ENCODE measurements at places on chromosomes 3 and 15. TPM values are rescaled to one million over a fixed set of nuclear protein-coding genes. Genes with fewer than 3 reads are reported as not detected.

The STRA6 gene
- 0.40 TPM for total RNA-seq

DNA sequence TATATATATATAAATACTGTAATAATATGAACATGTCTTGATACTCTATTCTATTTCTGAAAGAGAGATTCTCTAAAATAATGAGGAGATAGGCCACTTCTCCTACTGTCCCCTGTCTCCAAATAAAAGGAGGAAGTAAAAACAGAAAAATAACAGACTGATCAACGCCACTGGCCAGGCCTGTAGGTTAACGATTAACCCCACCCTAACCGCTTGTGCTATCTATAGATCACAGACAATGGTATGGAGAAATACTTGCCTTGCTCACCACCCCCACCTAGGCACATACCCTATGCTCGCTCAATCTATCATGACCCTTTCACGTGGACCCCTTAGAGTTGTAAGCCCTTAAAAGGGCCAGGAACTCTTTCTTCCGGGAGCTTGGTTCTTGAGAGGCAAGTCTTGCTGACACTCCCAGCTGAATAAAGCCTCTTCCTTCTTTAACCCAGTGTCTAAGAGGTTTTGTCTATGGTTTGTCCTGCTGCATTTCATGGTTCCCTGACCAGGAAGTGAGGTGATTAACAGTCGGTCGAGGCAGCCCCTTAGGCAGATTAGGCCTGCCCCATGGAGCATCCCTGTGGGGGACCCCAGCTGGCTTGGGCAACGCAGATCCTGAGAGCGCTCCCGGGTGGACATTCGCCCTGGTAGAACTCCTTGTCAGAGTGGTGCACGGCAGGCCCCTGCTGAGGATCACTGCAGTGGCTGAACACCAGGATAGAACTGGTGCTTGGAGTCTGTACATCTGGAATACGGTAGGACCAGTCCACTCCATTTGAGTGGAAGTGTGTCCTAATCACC lies 521.8 kb upstream of the CNTN3 start:
- no peak overlapping the region for H3K4me3 ChIP-seq
- no peaks in the 10 kb centered on the region for H3K4me1 ChIP-seq
- H3K27ac ChIP-seq = no peak overlapping the region
- no peaks in the 10 kb centered on the region for H3K36me3 ChIP-seq

DNA sequence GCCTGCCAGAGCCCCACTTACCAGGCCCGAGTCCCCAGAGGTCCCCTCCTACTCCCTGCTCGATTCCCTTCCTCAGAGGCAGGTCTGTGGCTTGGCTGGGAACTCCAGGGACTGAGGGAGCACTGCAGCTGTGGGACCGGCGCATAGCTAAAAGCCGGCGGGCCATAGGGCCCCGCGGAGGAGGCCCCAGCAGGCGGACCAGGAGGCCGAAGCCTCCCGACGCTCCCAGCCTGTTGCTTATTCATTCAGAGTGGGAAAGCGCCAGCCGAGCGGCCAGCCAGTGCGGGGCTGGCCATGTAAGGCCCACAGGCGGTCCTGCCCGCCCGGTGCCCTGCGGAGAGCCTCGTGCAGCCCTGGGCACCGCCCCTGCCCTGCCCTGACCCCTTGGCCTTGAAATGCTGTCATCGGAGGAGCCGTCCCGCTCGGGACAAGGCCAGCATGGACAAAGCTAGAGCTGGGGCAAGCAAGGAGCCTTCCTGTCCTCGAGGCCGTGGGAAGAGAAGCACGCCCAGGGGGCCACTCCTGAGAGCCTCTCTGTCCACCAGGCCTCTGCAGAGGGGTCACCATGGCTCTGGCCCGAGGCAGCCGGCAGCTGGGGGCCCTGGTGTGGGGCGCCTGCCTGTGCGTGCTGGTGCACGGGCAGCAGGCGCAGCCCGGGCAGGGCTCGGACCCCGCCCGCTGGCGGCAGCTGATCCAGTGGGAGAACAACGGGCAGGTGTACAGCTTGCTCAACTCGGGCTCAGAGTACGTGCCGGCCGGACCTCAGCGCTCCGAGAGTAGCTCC lies at the start of gene LOXL1:
TSS of gene LOXL1 (plus strand) at position 244 of the 784 bp plus-strand sequence. CDS start at position 566, 322 bp downstream.
- no peaks in the 10 kb centered on the region for H3K36me3 ChIP-seq
- peak within 1 kb of the TSS; percentile 83 for H3K27ac ChIP-seq
- peaks cover 22% of the 10 kb centered on the region for H3K4me1 ChIP-seq
- H3K4me3 ChIP-seq = peak within 1 kb of the TSS; percentile 36

DNA sequence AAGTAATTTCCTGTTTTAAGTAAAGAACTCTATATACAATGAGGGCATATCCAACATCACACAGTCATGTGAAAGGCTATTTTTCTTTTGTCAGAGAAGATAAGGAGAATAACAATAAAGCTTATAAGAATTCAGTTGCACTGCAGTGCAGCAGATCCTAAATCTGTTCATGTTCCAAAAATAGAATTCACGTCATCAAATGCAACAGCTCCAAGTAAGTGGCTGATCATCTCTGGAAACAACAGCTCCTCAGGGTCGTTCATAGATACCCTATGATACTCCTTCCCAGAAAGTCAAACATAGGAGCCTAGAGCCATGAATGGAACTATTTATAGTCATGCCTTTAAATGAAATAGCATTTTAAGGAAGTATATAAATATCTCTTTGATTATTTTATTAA lies 100.2 kb downstream of the FMN1 start:
- H3K27me3 ChIP-seq = no peaks in the 10 kb centered on the region
- H3K36me3 ChIP-seq = no peaks in the 10 kb centered on the region
- DNase-seq = peak; percentile 29

- H3K27ac ChIP-seq = peak overlapping the region; percentile 88
- H3K4me1 ChIP-seq = peaks cover 30% of the 10 kb centered on the region
- no peaks in the 10 kb centered on the region for H3K27me3 ChIP-seq
- no peak overlapping the region for H3K4me3 ChIP-seq
- no peak for DNase-seq
Measured at GRCh38 chr3:184335291-184335660, 2.1 kb upstream of the FAM131A start.

The FYCO1 gene
- 32.7 TPM for total RNA-seq

The MAGEL2 gene
- total RNA-seq = 2.8 TPM

- no peaks in the 10 kb centered on the region for H3K27me3 ChIP-seq
- DNase-seq = peak; percentile 18
- H3K36me3 ChIP-seq = no peaks in the 10 kb centered on the region
- H3K27ac ChIP-seq = no peak overlapping the region
- no peak overlapping the region for H3K4me3 ChIP-seq
- peaks cover 13% of the 10 kb centered on the region for H3K4me1 ChIP-seq
Measured at GRCh38 chr15:45704329-45705249, 69.8 kb downstream of the SQOR start.

DNA sequence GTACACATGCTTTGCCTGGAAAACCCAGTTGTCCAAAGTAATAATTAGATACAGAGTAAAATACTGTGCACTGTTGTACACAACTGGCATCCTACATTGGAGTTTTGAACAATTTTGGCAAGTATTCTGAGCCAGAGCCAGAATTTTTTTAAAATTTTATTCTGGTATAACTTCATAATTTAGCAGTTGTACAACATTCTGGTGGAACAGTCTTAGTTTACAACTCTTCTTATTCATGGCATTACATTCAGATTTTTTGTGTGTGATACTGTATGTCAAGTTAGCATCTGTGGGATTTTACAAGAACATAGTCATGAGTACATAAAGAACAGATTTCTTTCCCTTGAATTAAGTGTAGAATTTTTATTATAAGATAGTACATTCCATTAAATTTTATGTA lies 67.5 kb downstream of the SLC49A4 start:
- no peak for DNase-seq
- H3K27me3 ChIP-seq = no peaks in the 10 kb centered on the region
- no peak overlapping the region for H3K4me3 ChIP-seq
- H3K4me1 ChIP-seq = no peaks in the 10 kb centered on the region

DNA sequence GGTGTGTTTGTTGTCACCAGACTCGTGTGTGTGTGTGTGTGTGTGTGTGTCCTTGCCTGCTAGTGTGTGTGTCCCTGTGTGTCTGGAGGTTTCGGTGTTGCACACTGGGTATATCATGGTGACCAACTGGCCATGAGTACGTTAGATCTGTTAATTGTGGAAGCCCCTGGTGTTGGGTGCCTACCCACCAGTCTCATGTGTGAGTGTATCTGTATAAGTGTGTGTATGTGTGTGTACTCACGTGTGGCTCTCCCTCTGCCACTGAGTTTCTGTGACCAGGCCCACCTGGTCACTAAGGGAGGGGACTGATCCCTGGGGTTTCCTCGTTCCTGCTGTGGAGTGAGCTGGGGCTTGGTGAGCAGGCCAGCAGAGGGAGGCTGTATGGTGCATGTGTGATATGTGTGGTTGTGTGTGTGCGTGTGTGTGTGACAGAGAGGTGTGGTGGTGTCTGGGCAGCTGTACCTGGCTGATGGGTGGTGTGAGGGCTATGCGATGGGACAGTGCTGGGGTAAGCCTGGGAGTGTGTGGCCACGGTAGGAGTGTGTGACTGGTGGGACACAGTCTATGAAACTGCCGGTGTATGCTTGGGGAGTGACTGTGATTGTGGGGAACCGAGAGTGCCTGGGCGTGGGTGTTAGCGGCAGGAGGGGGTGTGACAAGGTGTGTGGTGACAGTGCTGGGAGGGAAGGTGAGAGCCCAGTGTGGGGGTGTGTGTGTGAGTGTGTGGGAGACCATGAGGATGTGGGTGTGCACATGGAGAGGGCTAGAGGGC lies 1.8 kb downstream of the PRKCD start:
- H3K4me3 ChIP-seq = peak overlapping the region; percentile 36
- peak; percentile 22 for DNase-seq
- H3K4me1 ChIP-seq = peaks cover 47% of the 10 kb centered on the region
- peak overlapping the region; percentile 78 for H3K27ac ChIP-seq
- peaks cover 9% of the 10 kb centered on the region for H3K36me3 ChIP-seq

GRCh38 chr3:79063624-79064023 lies 704.2 kb downstream of the ROBO1 start:
- no peaks in the 10 kb centered on the region for H3K36me3 ChIP-seq
- no peaks in the 10 kb centered on the region for H3K27me3 ChIP-seq
- no peak for DNase-seq

GRCh38 chr3:144652573-144652972 lies 681.0 kb downstream of the DIPK2A start:
- H3K36me3 ChIP-seq = no peaks in the 10 kb centered on the region
- no peak overlapping the region for H3K27ac ChIP-seq
- no peak overlapping the region for H3K4me3 ChIP-seq
- no peaks in the 10 kb centered on the region for H3K4me1 ChIP-seq
- no peaks in the 10 kb centered on the region for H3K27me3 ChIP-seq
- peak; percentile 79 for DNase-seq

DNA sequence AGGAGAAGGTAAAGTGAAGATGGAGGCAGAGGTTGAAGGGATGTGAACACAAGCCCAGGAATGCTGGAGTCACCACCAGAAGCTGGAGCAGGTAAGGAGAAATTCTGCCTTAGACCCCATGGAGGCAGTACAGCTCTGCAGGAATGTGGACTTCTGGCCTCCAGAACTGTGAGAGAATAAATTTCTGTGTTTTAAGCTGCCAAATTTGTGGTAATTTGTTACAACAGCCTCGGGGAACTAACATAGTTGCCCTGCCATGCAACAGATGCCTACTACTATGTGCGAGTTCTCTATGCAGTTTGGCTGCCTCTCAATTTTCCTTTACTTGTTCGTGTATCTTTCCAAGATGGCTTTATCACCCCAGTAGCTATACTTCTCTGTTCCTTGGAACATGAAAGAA lies 394.1 kb downstream of the TUSC7 start:
- no peaks in the 10 kb centered on the region for H3K27me3 ChIP-seq
- no peak overlapping the region for H3K4me3 ChIP-seq
- H3K4me1 ChIP-seq = no peaks in the 10 kb centered on the region

DNA sequence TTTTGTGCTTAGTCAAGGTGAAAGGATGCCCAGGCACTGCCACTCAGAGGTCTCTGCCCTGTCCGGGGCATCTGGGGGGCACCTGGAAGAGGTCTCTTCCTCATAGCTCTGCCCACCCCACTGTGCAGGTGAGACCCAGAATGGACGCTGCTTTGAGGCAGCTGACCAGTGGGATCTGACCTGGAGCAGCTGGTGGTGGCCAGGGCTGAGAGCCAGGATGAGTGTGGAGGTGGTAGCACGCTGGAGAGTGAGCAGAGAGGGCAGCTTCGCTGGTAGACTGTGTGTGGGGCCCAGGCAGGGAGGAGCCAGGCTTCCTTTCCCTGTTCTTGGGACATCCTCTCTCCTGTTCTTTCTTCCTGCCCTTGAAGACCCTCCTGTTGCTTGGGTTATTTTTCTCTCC lies 32.2 kb upstream of the PLA2G4E start:
- H3K36me3 ChIP-seq = no peaks in the 10 kb centered on the region
- H3K27me3 ChIP-seq = no peaks in the 10 kb centered on the region
- H3K4me3 ChIP-seq = no peak overlapping the region
- DNase-seq = no peak
- peak overlapping the region; percentile 63 for H3K27ac ChIP-seq

DNA sequence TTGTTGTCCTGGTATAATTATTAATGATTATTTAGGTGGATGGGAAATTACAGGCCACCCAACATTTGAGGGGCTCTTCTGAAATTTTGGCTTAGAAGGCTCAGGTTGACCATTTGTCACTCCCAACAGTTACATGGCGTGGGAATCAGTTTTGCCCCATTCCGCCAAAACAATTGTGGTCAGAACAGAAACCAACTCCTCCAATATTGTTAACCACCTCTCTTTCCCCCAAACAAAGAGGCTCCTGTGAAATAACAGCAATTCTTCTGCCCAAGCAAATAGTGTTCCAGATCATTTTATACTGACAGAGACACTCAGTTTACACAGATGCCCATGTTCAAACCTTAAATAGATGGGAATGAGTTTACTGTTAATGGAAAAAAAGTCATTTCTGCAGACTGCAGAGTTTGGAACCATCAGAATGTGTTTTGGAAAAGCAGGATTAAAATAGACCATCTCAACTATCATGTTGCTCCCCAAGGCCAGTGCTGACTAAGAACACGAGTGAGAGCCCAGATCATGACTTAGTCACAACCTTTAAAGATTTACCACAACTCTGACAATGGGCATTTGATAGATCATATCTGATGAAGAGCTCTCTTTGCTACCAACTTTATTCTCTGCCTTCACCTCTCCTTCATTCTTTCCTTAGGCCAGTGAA lies 102.1 kb downstream of the DUT start:
- DNase-seq = no peak
- peaks cover 6% of the 10 kb centered on the region for H3K36me3 ChIP-seq
- H3K27me3 ChIP-seq = no peaks in the 10 kb centered on the region
- H3K4me3 ChIP-seq = no peak overlapping the region

GRCh38 chr3:14166877-14167603 lies 11.4 kb downstream of the XPC start:
- no peaks in the 10 kb centered on the region for H3K4me1 ChIP-seq
- DNase-seq = no peak
- no peak overlapping the region for H3K4me3 ChIP-seq

The NRROS gene
- 17.6 TPM for total RNA-seq

- H3K27ac ChIP-seq = no peak overlapping the region
- DNase-seq = no peak
- no peaks in the 10 kb centered on the region for H3K36me3 ChIP-seq
- no peak overlapping the region for H3K4me3 ChIP-seq
Measured at GRCh38 chr15:59105854-59106253, 908 bp downstream of the CCNB2 start.
